Peyer's patch (tissue), 4 donors: ENCODE measurements at places on chromosomes 11 and 22. TPM values are rescaled to one million over a fixed set of nuclear protein-coding genes. Genes with fewer than 3 reads are reported as not detected.

AP2A2 gene
- total RNA-seq = 103 TPM

DNA sequence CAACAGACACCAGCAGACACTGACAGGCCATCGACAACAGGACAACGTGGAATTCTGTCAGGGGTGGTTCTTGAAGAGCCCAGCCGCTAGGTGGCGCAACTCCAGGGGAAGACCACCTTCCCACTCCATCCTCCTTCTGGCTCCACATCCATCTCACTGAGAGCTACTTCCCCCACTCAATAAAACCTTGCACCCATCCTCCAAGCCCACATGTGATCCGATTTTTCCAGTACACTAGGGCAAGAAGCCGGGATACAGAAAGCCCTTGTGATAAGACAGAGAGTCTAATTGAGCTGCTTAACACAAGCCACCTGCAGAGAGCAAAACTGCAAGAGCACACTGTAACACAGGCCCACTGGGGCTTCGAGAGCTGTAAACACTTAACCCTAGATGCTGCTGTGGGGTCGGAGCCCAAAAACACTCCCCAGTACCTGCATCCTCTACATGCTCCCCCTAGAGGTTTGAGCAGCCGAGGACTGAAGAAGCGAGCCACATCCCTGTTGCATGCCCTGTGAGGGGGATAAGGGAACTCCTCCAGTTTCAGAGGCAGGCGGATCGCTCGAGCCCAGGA lies 11.5 kb upstream of the RAB39A start:
- H3K27ac ChIP-seq = no peak overlapping the region
- no peak overlapping the region for H3K4me3 ChIP-seq
- no peak for DNase-seq

DNA sequence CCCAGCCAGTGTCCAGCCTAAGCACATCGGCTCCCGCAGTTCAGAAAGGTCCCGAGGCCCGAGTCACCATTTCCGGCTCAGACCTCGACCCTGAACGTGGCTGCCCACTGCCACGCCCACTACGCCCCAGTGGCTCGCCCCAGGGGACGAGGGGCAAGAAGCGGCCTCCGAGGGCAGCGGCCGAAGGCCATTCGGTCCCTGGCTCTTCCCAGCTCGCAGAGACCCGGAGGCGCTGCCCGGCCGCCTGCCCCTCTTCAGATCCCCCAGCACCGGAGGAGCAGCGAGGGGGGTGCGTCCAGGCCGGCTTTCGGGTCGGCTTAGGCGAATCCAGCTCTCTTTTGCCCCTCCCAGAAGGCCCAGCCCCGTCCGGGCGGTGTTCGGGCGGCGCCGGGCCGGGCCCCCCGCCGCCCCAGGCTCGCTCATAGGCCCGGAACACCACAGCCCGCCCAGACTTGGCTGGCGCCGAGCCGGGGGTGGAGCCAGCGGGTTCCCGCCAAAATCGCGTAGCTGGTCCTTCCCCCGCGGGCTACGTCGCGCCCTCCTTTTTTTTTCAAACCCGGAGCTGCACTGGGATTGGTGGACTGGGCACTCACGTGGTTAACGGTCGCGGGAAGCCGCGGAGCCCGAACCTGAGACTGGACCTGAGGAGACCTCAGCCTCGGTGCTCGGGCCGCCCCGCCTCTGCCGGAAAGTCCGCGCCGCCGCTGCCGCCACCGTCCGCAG lies at the start of gene WEE1:
Gene WEE1 (plus strand): TSS at position 619 of the 723 bp plus-strand sequence. CDS start 264 bp downstream, outside the sequence.
- H3K36me3 ChIP-seq = no peaks in the 10 kb centered on the region
- peaks cover 16% of the 10 kb centered on the region for H3K4me1 ChIP-seq
- H3K4me3 ChIP-seq = peak within 1 kb of the TSS; percentile 85
- peak within 1 kb of the TSS; percentile 96 for H3K27ac ChIP-seq
- H3K27me3 ChIP-seq = no peaks in the 10 kb centered on the region

DNA sequence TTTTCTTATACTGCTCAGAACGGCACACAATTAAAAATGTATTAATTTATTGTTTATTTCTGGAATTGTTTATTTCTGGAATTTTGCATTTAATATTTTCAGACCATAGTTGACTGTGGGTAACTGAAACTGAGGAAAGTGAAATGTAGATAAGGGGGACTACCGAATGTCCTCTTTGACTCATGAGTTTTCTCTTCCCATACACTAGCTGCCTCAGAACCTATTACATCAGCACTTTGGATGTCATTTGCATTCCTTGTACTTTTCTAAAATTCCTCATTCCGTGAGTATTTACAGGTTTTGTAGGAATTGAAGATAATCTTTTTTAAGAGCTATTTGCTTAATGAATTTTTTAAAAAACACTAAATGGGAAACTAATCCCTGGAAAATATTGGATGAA lies 29.8 kb downstream of the ZC3H12C start:
- H3K27me3 ChIP-seq = no peaks in the 10 kb centered on the region
- H3K4me1 ChIP-seq = no peaks in the 10 kb centered on the region
- no peak overlapping the region for H3K4me3 ChIP-seq
- no peak overlapping the region for H3K27ac ChIP-seq

- no peak overlapping the region for H3K4me3 ChIP-seq
- peaks cover 39% of the 10 kb centered on the region for H3K36me3 ChIP-seq
- no peaks in the 10 kb centered on the region for H3K27me3 ChIP-seq
- H3K4me1 ChIP-seq = peaks cover 13% of the 10 kb centered on the region
- no peak for DNase-seq
Observed at GRCh38 chr11:130144141-130144540, 15.4 kb upstream of the ST14 start.
